ENCODE measurements at places on chromosomes 7 and 10.
A peak's percentile ranks its signal among the peaks of the same experiment; 100 is the strongest.

- DNase-seq = no peak
Measured at GRCh38 chr7:6162331-6162620, 110.1 kb downstream of the CYTH3 start.

GRCh38 chr10:43440463-43441134 lies 3.7 kb downstream of the ZNF487 start:
- no peak for DNase-seq

- DNase-seq = no peak
Measured at GRCh38 chr10:20898866-20899535, 1.9 kb upstream of the NEBL start.

- DNase-seq = no peak
Measured at GRCh38 chr10:7265396-7266123, 145.3 kb downstream of the SFMBT2 start.

- no peak for DNase-seq
Measured at GRCh38 chr7:27214239-27214950, 14.5 kb upstream of the HOXA13 start.

DNA sequence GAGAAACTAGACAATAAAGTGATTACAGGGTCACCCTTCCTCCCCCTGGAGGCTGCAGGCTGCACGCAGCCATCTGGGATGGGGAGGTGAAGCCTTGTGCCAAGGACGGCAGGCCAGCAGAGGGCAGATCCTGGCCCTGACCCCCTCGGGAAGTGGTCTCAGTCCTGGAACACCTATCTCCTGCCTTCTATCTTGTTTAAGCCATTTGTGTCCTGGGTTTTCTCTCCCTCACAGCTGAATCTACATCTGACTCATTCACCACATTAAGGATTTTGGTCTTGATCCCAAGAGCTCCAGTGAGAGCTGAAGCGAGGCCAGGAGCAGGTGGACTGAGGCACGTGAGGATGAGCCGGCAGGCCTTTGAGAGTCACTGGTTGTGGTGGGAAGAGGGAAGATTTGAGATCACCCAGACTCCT lies 16.4 kb upstream of the PARP12 start:
- no peak for DNase-seq

GRCh38 chr10:46282842-46283574 lies 3.8 kb upstream of the ANTXRL start:
- DNase-seq = peak; percentile 74

DNA sequence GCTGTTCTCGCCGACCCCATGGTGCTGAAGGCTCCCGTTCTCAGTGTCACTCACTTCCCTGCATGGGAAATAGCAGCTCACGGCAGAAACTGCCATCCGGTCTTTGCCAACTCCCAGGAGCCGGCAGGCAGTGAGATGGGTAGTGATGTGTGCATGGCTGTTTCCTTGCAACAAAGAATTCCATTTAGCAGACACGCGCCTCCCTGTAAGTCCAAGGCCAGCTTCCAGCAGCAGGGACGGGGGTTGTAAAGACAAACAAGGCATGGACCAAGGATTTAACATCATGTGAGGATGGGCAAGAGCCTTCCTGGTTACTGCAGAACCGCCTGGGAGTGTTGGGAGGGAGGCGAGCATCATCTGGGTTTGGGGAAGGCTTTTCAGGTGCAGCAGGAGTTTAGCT lies 273.1 kb downstream of the GLRX3 start:
- DNase-seq = no peak

DNA sequence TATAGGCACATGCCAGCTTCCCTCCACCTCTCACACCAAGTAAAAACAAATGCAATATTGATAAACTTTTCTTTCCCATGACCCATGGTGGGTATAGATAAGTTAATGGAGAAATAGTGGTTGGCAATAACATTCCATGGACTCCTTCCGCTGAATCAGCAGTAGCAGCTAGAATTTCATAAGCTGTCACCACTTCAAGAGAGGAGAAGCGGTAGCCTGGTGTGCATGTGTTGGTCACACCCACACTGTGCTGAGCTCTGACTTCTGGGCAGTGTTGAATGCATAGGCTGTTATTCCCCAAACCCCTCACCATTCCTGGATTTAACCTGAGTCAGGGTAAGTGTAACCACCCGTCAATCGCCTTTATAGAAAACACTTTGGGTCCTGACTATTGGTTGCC lies 32.5 kb upstream of the BMPER start:
- no peak for DNase-seq

GRCh38 chr10:48507933-48508790 lies 96.7 kb downstream of the ARHGAP22 start:
- DNase-seq = no peak

DNA sequence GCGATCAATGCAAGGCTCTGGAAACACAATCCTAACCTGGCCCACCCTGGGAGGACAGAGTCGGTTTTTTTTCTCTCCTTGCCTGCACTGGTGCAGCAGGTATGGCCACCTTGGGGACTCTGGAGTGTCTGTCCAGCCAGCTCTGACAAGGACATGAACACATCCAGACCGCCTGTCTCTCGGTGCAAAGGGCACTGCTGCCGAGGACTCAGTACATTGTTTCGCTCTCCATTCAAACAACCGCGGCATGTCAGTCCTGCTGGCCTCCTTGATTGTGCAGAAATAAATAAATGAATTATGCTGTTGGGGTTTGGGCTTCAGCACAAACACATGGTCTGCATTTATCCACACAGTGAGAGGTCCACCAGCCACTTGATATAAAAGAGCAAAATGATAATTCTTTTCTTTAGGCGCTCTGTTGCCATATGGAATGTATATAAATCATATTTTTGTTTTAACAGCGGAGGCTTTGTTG lies 565.2 kb downstream of the KCNMA1 start:
- DNase-seq = no peak

GRCh38 chr10:123038782-123039631 lies 30.2 kb downstream of the ACADSB start:
- DNase-seq = no peak

DNA sequence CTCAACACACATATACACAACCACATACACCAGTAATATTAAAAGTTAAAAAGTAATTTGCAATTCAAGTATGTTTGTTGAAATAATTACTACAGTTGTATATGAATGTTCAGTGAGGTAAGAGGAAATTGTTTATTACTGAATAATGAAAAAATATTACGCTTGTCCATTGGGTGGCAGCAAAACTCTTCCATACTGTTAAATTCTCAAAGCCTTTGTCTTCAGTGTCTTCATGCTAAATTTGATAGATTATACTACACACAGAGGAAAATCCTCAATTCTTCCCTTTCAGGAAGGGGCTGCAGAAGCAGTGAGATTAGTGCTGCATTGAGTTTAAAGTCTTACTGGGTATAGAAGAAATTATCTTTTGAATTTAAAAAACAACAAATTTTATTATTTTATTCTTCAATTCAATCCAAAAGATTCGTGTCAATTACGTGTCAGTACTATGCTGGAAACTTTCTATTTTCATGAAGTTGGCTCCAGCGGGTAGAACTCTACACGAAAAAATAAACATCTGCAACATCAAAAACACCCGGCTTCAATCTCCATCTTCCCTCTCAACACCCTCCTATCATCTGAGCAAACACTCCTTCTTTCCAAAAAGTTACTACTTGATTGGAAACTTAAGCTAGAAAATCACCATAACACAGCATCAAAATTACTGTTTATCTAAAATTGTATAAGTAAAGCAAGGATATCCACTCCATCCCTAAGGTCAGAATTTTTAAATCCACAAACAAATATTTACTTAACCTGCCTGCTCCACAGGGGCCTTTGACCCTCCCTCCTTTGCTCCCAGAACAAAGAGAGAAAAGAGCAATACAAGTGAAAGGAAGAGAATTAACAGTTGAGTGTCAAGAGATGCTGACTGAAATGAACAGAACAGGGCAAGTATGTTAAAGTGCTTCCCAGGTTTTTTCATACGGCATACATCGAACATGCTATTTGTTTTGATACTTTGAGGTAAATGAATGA lies 37.0 kb upstream of the TES start:
- DNase-seq = no peak

DNA sequence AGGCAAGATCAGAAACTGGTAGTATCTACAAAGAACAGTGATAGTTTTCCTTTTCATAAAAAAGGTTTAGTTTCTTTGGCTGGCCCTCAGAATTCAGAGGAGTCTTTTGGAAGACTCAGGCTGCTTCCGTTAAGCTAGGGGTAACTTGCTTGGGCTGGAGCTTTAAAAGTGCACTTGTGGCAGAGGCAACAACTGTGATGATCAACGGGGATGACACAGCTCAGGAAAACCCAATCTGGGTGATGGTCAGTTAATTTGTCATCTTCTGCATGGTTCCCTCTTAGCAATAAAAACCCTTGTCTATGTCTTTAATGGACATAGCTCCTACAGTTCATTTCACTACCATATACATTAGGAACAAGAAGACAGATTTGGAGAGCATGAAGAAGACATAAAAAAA lies 46.7 kb downstream of the SGMS1 start:
- DNase-seq = no peak

DNA sequence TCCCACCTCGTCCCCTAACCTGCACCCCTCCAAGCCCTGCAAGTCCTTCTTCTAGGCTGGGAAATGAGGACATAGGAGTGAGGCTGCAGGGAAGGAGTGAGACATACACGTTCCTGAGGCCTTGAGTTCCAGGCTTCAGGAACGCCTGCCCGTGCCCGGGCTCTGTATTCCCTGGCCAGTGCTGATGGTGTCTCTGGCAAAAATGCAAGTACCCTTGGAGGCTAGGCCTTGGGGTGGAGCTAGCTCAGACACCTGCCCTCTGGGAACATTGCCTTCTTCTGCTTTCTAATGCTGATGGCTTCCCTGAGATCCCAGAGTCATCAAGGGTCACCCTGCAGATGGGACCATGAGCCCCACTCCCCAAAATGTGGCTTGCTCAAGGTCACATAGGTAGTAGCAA lies 76.0 kb downstream of the GRK5 start:
- DNase-seq = no peak

DNA sequence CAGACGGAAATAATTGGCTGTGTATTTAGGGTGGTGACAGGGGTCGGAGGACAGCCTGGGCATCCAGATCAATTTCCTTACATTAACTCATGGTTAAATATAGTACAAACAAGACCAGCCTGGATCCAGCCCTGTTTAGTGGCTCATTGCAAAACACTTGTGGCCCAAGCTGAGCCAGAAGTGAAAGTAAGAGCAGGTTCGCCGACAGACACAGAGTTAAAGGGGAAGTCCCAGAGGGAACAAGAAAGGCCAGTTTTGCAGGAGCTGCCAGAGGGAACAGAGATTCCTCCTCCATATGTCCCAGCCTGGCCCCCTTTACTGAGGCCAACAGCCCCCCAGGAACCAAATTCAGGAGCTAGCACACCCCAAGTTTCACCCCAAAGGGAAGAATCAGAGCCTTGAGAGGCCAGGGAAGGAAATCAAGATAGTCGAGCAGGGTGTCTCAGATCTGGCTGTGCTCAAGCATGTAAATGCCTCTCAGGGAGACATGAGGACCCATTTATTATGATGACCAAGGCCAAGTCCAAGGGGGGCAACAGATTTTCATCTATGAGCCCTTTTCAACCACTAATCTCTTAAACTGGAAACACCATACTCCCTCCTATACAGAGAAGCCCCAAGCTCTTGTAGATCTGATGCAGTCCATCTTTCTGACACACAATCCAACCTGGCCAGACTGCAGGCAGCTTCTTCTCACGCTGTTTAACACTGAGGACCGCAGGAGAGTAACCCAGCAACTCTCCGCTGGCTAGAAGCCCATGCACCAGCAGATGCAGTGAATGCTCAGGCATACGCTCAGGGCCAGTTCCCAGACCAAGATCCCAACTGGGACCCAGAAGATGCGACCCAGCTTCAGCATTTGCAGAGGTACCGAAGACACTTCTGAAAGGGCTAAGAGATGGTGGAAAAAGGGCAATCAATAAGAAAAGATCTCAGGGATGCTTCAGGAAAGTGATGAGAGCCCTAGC lies 15.9 kb upstream of the ADCK2 start:
- DNase-seq = no peak

DNA sequence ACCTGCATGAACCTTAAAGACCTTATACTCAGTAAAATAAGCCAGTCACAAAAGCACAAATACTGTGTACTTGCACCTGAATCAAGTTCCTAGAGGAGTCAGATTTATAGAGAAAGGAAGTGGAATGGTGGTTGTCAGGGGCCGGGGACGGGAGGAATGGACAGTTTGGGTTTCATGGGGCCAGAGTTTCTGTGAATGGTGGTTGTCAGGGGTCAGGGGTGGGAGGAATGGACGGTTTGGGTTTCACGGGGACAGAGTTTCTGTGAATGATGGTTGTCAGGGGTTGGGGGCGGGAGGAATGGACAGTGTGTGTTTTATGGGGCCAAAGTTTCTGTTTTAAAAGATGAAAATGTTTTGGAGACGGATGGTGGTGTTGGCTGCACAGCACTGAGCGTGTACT lies 260.0 kb upstream of the MKI67 start:
- DNase-seq = no peak

DNA sequence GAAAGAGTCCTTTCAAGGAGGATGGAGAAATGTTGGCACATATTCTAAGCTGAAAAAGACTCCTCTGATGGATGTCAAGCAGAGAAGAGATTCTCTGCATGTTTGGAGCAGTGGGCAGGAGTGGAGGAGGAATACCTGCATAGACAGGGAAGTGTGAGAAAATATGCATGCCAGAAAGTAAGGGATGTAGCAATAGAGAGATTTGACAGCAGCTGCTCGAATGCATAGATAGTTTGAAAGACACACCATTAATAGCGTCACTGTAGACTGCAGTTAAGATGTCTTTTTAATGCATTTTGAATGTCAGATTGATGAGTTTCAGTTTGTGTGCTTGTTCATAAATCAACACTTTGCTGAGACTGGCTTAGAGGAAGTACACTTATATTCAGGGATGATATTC lies 169.9 kb upstream of the POT1 start:
- DNase-seq = no peak

DNA sequence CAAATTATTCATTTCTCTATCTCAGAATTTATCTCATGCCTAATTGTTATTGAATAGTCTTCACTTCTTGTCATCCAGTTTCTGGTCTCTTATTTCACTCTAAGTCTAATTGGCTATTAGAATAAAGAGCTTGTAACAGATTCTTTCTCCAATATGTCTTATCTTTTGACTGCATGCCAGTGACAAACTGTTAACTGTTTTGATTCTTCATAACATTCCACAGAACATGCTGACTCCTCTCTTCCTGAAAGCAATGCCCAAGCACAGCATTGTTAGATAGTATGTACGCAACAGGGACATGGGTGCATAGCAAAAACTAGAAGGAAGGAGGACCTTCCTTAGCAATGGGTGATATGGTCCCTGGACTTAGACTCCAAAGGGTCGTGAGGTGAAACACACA lies 65.4 kb downstream of the TRUB1 start:
- DNase-seq = no peak

DNA sequence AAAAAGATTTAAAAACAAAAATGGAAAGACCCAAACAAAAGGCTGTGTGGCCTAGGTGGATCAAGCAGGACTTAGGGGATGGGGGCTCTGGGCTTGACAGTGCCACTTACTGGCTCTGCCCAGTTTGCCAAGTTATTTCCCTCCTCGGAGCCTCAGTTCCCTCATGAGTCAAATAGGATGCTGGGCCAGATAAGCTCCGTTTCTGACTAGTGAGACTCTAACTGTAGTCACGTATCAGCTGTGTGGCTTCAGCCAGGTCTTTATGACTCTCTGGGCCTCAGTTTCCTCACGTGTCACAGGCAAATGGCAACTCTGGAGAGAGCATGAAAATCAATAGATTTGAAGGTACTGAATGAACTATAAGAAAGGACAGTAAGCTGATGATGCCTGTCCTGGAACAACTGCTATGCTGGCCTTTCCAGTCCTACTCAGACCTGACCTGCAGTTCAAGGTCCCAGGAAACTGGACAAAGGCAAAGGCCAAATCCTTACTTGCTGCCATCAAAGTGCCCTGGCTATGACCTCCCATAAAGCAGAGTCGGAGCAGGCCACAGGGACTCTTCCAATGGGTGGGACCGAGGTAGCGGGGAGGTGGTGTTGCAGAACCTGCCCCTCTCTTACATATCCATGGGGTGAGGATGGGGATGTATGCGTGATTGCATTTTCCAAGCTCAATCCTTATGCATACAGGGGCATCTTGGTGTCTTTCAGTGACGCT lies 27.0 kb downstream of the FAM53B start:
- no peak for DNase-seq

All from activated T-cell treated with anti-CD3 and anti-CD28 coated beads, Interleukin-2, amount 50 U/mL, for 48 hours (primary cell).